ENCODE measurements at places on chromosomes 13 and 19. TPM values are rescaled to one million over a fixed set of nuclear protein-coding genes. Genes with fewer than 3 reads are reported as not detected.

DNA sequence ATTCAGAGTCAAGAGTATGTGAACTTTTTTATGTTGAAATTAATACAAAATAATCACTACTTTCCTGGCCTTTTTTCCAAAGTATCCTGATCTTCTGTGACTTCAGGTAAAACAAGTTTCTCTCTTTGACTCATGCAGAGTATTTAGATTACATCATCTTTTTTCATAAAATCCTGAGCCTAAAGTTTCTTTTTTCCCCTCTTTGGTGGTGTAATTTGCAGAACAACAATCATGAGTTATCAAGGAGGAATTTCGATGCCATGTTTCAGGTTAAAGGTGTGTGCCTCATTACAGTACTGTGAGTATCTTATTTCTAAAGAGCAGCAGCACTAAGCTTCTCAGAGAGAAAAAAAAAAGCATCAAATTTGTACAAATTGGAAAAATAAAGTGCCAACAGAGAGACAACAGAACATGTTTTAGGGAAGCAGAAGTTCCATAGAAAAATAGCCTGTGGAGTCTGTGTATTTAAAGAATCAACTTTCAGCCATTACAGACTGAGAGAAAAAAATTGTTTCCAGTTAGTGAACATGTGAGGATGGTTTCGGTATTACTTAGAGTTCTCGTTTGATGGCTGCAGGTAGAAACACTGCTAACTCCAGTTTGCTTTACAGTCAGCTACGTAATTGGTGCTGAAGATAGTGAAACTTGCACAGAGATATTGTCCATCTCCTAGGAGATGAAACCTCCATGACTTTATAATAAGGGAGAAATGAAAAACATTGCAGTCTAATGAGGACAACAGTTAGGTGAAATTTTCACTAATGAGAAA lies 78.1 kb upstream of the PCDH9 start:
- DNase-seq, result no peak

DNA sequence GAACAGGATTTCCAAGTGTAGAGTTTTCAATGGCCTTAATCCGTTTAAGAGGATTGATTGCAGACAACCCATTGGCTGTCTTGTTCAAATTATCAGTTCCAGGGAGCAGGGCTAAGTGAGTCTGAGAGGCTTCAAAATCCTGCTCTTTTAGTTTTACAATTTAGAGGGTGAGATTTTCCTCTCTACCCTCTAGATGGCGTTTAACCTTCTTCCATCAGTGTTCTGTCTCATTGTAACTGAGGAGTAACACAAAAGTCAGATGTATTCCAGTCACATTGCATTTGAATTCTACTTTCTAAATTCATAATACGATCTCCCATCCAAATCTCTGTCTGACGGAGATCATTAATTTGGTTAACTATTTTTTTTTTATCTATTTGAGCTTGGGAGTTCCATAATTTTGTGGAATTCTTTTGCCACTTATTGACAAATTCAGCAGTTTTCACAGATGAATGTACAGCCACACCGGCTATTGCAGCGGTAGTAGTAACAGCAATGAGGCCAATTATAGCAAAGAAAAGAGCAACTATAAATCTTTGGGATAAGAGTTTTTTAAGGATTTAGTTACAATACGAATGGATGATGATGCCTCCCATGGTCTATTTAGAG lies 7.8 kb upstream of the C19orf84 start:
- DNase-seq, result peak; percentile 54

DNA sequence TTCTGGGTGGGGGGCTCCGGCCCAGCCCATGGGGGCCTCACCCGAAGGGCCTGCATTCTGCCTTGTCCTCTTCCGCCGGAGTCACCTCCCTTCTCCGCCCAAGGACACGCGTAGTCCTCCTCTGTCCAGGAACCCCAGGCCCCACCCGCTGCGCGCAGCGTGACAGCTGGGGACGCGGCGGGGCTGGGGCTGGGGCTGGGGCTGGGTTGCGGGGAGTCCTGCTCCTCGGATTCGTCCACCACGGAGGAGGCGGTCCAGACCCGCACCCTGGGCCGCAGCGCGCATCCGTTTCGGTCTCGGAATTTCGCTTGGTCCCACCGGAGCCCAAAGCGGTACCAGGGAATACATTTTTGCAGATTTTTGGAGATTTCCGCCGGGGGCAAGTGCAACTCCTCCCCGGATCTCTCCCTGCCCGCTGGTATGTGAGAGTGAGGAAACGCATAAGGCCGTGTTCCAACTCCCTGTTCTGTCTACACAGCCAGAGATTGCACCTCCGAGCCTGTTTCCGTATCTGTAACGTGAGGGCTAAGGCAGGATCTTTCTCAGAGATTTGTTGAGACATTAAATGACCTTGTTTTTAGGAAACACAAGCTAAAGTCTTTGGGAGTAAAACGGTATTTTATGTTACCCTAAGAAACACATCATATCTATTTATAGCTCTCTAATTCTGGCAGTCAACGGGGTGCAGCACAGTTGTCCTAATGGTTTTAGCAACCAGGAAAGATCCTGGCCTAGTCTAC lies at the start of gene COX7A1:
COX7A1 (minus strand) TSS at position 96 of the 740 bp plus-strand sequence; CDS start at position 56, 40 bp downstream.
- DNase-seq, result peak; percentile 70

The ZNF571 gene
- 0.98 TPM for total RNA-seq

The ELSPBP1 gene
- total RNA-seq, result not detected

- no peak for DNase-seq
These were observed 39.3 kb upstream of the RGCC start for GRCh38 chr13:41418027-41418426.

GRCh38 chr13:45119469-45119990 lies 780 bp upstream of the GTF2F2 start:
- DNase-seq, result no peak
